Adrenal gland (tissue), 19 donors: ENCODE measurements at places on chromosomes 2 and 18. TPM values are rescaled to one million over a fixed set of nuclear protein-coding genes. Genes with fewer than 3 reads are reported as not detected.

The UGT1A5 gene
- not detected for polyA plus RNA-seq

The REV1 gene
- polyA plus RNA-seq: 28.6 TPM

The THADA gene
- polyA plus RNA-seq: 22.3 TPM

The CBLN2 gene
- polyA plus RNA-seq: 0.11 TPM

The EMX1 gene
- 0.10 TPM for polyA plus RNA-seq

The EFR3B gene
- polyA plus RNA-seq: 2.1 TPM

The CAPN13 gene
- polyA plus RNA-seq: 0.32 TPM

The NEURL3 gene
- 0.24 TPM for polyA plus RNA-seq

The DSC3 gene
- polyA plus RNA-seq: 0.13 TPM

The GRB14 gene
- 280 TPM for polyA plus RNA-seq

The BOLL gene
- polyA plus RNA-seq: not detected

The MEIS1 gene
- 98.4 TPM for polyA plus RNA-seq

The PTPRM gene
- polyA plus RNA-seq: 77.2 TPM
